ENCODE measurements at places on chromosomes 12 and 14. TPM values are rescaled to one million over a fixed set of nuclear protein-coding genes. Genes with fewer than 3 reads are reported as not detected.
A peak's percentile ranks its signal among the peaks of the same experiment; 100 is the strongest.

- no peak for DNase-seq
Observed at GRCh38 chr14:38297681-38298080, 41.8 kb upstream of the CLEC14A start.

GRCh38 chr14:90297876-90298629, 33.7 kb downstream of the NRDE2 start:
- DNase-seq = no peak

GRCh38 chr12:91567100-91567485, 384.5 kb upstream of the DCN start:
- DNase-seq = peak; percentile 36

- DNase-seq = no peak
Observed at GRCh38 chr14:23403139-23403438, 5.0 kb downstream of the MYH6 start.

- DNase-seq = no peak
Observed at GRCh38 chr12:108332791-108333382, 6.2 kb downstream of the CMKLR1 start.

GRCh38 chr14:102835959-102836358, 58.7 kb downstream of the TRAF3 start:
- DNase-seq = no peak

GRCh38 chr12:117552971-117553370, 191.5 kb upstream of the NOS1 start:
- DNase-seq = no peak

GRCh38 chr14:24311837-24312615, 724 bp downstream of the LTB4R start:
- no peak for DNase-seq

DNA sequence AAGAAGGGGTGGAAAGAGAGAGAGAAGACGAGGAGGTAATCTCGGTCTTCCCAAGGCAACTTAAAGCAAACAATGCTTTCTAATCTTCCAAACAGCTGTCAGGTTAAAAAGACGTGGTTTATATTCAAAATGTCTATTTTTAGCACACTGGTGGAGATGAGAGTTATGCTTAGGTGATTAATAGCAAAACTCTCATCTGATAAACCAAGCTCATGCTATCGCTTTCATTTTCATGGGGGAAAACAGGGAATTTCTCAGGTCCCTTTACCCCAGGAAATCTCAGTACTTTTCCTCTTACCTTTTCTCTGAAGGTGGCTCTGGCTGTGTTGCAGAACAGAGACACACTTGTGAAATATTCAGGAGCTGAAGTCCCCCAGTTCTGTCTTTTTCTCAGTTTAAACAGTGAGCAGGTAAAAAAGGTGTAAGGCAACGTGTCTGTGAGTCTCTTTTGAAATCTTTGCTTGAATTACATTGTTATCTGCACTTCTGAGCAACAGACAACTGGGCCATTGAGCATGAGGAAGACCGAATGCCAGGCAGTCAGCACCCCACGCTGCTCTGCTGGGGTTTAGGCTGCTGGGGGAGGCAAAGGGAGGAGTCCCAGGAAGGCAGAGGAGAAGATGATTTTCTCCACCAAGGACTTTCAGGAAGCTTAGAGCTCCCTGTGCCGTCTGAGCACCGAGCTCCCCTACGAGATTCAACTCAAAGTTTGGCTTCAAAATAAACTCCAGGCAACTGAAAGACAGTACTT, 759.3 kb downstream of the BCL11B start:
- DNase-seq = no peak

DNA sequence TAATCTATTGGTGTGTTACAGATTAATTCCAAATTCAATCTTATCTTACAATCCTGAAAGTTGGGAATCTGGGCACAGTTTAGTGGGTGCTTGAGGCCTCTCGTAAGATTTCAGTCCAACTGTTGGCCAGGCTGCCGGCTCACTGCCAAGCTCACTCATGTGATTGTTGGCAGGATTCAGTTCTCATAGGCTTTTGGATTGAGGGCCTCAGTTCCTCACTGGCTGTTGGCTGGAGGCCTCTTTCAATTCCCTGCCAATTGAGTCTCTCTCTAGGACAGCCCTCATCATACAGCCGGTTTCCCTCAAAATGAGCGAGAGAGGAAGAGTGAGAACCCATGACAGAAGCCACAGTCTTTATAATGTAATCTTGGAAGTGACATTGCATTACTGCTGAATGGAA, 123.5 kb upstream of the FBXO33 start:
- no peak for DNase-seq

GRCh38 chr12:115377230-115377629, 693.3 kb upstream of the TBX3 start:
- DNase-seq = no peak

- DNase-seq = no peak
Observed at GRCh38 chr14:73264885-73265720, 27.8 kb downstream of the PAPLN start.

- DNase-seq = peak; percentile 93
Observed at GRCh38 chr12:16389594-16389993, 42.1 kb downstream of the MGST1 start.

DNM1L gene
- 73.9 TPM for polyA plus RNA-seq

LRRIQ1 gene
- 0.29 TPM for polyA plus RNA-seq

PPP2R3C gene
- polyA plus RNA-seq = 8.0 TPM
